ENCODE measurements at places on chromosomes 3 and 15.

DNA sequence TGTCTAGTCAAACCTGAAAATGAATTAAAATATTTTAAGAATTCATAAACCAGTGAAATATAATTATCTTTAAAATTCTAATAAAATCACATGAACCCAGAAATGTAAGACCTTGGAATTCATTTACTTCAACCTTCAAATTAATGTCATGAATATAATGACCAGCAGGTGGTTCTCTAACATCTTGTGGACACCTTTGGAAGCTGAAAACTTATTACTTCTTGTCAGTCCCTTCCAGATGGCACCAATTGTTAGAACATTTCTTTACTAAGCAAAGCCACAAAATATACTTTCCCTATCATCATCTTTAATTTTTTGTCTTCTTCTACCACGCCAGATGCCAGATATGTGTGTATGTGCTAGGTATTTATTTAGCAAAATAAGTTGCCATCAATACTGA is 240.0 kb downstream of the MBNL1 start:
- no peak for DNase-seq

GRCh38 chr3:15997274-15997943 is 177.1 kb upstream of the GALNT15 start:
- no peak for DNase-seq

DNA sequence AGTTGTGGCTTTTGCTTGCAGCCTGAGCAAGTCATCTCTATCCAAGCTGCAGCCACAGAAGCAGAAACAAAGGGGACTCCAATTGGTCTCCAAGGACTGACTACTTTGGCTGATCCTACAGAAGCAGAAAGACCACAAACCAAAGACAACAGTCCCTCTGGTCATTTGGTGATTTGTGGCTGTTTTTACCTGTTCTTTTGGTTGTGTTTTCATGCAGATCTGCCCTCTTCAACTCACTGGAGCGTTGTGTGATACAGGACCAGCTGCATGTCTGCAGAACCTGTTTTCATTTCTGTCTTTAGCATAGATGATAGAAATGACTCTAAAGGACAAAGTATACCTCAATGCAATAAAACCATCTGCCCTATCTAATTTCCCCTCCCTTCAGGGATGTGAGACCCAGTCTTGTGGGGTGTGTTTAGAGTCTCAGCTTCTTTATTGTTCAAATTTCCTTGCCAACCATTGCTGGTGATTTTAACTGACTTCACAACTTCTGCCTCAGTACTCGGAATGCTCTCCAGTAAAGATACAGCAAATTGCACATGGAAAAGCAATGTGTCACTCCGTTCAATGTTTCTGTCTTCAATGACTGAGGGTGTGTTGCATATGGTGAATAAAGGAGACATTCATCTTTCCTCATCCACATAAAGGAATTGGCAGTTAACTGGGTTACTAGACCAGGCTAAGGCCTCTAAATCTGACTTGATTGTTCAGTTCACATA is 48.9 kb upstream of the SLC7A14 start:
- DNase-seq: no peak

- no peak for DNase-seq
Observed at GRCh38 chr3:152779653-152780052, 55.3 kb upstream of the P2RY1 start.

DNA sequence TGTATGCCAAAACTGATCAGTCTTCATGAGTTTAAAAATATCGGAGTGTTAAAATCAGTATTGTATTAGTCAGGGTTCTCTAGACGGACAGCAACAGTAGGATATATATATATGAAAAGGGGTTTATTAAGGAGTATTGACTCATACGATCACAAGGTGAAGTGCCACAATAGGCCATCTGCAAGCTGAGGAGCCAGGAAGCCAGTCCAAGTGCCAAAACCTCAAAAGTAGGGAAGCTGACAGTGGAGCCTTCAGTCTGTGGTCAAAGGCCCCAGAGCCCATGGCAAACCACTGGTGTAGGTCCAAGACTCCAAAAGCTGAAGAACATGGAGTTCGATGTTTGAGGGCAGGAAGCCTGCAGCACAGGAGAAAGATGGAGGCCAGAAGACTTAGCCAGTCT is 391.0 kb upstream of the CADM2 start:
- DNase-seq: no peak

- DNase-seq: no peak
Observed at GRCh38 chr3:139430493-139430892, 41.0 kb upstream of the COPB2 start.

DNA sequence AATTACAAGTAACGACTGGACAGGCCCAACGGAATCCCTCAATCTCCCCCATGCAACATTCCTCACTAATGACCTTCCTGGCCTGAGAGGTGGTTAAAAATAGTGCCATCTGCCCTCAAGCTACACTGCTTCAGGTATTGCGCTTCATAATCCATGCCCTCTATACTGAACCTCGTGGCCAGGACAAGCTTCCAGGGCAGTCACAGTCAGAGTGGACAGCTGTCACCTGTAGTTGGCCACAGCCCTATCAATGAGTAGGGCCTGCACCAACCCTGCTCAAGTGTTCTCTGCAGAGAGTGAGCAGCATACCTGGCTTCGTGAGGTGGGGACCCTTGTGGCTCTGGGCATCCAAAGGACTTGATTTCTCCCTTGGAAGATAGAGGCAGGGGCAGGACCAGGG is 46.9 kb upstream of the SEMA4B start:
- DNase-seq: no peak

DNA sequence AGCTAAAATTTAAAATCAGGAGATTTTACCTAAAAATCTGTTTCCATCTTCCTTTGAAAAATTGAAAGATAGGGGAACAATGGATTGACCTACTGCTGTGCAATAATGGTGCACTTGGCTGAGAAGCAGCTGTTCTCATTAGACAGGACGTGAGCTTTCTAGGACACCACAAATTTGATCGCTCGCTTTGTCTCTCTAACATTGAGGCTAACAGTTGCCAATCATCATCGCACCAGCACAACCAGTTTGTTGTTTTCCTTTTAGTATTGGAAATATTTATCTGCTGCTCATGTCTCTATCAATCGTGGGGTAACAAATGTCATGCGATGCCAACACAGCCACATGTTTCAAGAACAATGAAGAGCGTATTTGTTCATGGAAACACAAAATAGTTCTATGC is 228.8 kb upstream of the P2RY1 start:
- no peak for DNase-seq

DNA sequence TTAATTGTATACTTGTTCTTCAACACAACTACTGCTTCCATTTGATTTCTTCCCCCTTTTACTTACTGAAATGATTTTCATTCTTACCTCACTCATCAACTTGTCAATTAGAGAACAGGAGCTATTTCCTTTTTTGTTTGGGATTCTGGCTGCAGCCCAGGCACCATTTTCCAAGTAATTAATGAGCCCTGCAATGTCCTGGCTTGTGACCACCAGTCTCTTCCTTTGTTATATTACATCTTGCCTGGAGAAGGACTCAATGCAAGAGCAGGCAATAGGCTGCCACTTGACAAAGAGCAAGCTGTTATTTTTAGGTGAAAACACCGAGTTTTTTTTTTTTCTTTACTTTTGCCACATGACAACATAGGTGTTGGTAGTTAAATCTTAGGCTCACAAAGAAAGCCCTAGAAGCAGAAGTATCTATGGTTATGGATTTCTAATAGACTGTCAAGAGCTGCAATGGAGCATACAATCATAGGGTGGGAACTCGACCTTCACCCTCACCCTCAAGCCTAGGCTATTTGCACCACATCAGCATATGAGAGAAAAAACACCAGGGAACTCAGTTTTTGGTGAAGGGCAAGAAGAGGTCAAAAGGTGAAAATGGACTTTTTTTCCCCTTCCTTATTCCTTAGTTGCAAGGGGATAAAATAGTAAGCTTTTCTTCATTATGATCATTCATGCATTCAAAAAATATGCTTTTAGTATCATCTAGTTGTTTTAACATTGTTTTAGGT is 114.9 kb downstream of the TNIK start:
- DNase-seq: no peak

- DNase-seq: no peak
Observed at GRCh38 chr3:117752984-117753717, 1043.6 kb downstream of the TUSC7 start.

GRCh38 chr3:62169906-62170660 is 203.3 kb downstream of the FEZF2 start:
- DNase-seq: no peak

DNA sequence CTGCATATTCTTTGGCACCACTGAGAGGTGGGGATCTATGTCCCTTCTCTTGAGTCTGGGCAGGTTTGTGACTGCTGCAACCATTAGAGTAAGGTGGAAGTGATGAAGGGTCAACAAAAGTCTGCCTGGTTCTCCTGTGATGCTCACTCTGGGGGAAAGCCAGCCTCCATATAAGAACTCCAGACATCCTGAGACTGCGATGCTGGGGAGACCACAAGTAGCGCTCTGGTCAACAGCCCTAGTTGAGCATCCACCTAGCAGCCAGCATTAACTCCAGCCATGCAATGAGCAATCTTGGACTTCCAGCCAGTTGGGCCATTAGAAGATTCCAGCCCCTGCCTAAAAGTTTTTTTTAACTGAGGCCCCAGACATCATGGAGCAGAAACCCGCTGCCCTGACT is 62.8 kb downstream of the SCN11A start:
- DNase-seq: no peak

DNA sequence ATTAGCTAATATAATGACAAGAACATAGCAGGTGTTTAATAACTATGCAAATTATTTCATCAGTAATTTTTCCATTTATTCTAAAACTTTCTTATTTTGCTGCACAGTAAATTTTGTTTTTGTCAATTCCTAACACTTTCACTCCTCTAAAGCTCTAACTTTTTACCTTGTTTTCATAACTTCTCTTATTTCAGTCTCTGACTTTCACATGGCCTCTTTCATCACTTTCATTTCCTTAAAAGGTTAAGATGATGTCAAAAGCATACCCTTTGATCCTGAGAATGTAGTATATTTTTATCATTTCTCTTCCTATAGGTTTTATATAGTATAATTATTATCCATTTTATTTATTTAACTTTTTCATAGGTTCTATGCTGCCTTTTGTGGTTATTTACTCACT is 1325.8 kb upstream of the ALCAM start:
- no peak for DNase-seq

GRCh38 chr15:51499379-51499976 is 123.1 kb downstream of the DMXL2 start:
- no peak for DNase-seq

DNA sequence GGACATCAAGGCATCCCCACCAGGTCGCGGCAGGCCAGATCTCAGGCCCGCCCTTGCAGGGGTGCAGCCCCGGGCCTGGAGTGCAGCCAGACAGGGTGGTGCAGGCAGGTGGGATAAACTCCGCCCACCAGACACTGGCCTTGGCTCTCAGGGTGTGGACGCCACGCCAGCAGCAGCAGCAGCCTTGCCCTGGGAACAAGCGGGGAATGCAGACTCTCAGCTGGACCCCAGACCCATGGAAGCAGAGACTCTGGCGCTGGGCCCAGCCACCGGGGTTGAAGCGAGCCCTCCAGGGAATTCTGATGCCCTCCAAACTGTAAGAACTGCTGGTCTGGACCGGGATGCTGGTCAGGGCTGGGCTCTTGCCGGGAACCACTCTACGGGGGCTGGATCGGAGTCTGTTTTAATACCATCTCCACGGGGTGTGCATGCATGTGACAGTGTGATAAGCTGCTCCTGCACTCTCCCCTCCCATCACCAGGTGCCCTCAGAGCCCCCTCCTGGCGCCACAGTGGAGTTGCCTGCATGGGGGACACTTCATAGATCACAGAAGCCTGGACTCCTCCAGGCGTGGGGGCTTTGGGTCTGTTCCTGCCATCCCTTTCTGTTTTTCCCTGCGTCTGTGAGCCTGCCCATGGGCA is 142.7 kb downstream of the NSMCE3 start:
- DNase-seq: no peak

GRCh38 chr15:85496551-85497171 is 116.3 kb downstream of the AKAP13 start:
- no peak for DNase-seq

GRCh38 chr3:189800436-189800835 is 169.2 kb downstream of the TP63 start:
- DNase-seq: no peak

DNA sequence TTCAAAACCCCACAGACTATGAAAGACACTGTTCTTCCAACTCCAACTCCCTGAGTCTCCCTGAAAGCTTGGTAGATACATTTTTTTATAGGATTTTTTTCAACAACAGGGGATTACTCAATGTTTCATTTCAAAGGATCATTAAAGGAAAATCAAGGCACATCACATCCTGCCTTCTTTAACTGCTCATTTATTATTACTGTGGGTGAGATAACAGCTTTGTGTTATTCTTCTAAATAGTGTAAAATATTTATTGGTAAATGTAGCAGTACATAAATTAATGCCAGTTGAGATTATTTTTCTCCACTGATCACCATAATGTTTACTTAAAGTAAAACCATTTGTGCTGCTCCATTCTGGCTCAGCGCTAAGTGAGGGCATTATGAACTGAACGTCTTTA is 57.2 kb downstream of the AGBL1 start:
- DNase-seq: no peak

DNA sequence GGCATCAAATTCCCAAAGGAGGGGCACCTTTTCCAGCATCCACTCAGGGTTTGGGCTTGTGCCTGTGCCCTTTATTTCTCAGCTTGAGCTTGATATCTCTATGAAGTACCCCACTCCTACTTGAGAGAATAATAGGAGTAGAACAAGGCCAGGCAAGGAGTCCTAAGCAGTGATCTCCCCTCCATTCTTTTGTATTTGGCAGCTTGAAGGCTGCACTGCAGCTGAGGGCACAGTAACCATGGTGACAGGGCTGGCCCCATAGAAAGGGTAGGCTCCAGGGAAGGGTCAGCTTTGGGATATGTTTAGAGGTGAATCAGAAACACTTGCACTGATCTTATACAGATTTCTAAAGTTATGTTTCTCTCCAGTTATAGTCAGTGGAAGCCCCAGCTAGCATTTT is 145.4 kb upstream of the SLC24A5 start:
- no peak for DNase-seq
